Hindlimb muscle (tissue), 1 donor: ENCODE measurements at places on chromosomes 5 and 9. TPM values are rescaled to one million over a fixed set of nuclear protein-coding genes. Genes with fewer than 3 reads are reported as not detected.

GRCh38 chr5:77850536-77851175 lies 74.5 kb upstream of the TBCA start:
- DNase-seq: no peak

OCLN gene
- 1.6 TPM for polyA plus RNA-seq

LCN1 gene
- not detected for polyA plus RNA-seq

DNA sequence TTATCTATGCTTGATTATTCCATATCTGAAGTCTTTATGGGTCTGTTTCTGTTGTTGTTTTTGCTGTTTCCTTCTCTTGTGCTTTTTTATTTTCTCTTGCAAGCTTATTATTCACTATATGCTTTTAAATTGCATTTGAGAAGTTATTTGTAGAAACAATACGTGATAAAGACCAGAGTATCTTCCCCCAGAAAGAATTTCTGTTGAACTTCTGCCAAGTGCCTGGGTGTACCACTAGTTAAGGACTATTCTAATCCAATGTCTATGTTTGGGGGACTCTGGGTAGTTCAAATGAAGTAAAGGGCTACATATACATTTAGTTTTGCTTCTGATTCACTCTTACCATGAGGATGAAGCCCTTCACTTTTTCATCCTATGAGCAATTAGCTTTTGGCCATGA lies 54.3 kb downstream of the SLF1 start:
- no peak for DNase-seq

GRCh38 chr5:9861666-9862256 lies 231.6 kb upstream of the TAS2R1 start:
- no peak for DNase-seq

DNA sequence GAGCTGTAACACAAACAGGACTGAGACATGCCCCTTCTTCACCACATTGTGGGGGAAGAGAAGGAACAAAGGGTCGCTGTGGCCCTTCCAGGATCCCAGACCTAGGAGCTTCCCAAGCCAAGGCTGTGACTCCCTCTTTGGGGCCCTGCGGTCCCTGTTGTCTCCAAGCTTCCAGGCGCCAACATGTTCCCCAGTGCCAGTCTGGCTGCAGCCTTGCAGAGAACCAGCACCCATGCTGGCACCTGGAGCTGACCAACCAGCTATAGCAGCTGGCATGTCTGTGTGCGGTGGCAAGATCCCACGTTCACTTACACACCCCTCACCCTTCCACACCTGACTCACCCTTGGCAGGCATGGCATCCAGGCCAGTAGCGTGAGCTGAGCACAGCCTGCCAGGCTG lies 20.7 kb upstream of the FANCC start:
- no peak for DNase-seq

- no peak for DNase-seq
Observed at GRCh38 chr5:96638561-96638960, 23.6 kb upstream of the CAST start.

- DNase-seq: no peak
Observed at GRCh38 chr9:68507130-68507805, 33.4 kb downstream of the TMEM252 start.

LEAP2 gene
- 2.6 TPM for polyA plus RNA-seq

DNA sequence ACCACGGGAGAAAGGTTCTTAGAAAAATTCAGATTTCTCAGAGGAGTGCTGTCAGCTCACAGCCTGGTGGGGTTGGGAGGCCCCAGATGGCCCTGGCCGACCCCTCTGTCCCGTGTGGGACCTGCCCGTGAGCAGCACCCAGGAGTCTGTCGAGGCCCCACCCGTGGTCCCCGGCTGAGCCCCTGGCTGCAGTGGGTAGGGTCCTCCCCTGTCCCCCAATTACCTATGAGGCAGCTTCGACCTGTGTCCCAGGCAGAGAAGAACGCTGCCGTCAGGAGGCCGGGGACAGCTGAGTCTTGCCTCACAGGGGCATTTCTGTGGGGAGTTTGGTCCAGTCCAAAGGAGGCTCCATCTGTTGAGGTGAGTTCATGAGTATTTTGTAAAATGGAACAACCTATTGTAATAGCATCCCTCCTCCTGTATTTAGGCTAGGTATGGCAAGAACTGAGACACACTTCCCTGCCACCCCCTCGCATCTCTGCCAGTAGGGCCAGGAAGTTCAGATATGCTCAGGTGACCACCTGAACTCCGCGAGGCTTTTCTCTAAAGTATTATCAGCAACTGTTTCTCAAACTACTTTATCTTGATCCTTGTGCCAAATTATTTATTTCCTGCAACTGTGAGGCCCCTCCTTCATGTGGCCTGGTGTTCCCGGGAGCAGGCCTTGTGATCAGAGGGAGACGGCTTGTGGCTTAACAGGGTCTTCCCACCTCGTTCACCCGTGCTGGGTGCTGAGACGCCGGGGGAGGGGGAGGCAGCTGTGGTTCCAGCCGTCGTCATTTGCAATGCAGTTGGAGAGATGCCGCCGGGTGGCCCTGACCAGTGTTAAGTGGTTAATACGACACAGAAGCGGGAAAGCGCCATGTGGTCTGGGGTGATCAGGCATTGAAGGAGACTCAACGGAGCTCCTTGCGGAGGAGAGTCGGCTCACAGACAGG lies 1.7 kb downstream of the AHRR start:
- DNase-seq: no peak

MYOT gene
- 268 TPM for polyA plus RNA-seq

DNA sequence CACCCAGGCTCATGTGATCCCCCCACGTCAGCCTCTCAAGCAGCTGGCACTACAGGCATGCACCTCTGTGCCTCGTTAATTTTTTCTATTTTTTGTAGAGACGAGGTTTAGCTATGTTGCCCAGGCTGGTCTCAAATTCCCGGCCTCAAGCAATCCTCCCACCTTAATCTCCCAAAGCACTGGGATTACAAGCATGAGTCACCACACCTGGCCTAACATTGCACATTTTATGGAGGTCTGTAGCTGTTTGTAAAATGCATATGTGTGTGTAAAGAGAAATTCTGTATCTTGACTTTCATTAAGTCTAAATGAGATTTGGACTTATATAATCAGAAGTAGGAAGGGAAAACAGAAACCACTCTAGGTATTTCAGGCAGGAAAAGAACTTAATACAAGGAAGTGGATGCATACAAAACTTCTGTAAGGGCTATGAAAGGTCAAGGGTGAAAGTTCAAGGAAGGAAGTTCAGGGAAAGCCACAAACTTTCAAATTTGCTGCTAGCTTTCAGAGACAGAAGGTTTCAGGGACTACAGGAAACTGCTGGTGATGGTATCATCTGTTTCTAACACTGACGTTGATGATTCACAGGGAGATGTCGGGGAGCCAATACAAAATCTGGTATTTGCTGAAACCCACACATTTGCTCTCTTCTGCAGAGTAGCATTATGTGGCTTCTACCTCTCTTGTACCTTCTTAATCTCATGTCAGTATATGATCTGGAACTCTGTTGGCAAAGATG lies 209.4 kb downstream of the PIK3R1 start:
- DNase-seq: no peak

PCDHAC2 gene
- 2.0 TPM for polyA plus RNA-seq

RASGRF2 gene
- polyA plus RNA-seq: 1.1 TPM

DNA sequence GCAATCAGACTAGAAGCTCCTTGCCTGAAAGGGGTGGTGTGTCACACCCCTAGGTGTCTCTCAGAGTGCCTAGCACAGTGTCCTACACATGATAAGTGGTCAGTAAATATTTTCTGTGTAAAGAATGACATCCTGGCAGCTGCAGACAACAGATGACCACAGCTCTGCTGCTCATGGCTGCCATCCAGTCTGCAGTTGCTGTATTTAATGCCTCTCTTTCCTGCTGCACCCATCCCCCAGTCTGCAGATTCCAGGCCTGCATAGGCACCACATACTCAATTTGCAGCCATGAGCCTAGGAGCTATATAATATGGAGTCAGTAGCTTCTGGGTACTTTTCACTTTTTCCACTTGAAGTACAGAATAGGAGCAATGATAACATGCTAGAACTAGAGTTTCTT lies 94.9 kb upstream of the NR4A3 start:
- DNase-seq: no peak

CTSV gene
- polyA plus RNA-seq: 0.39 TPM

CCNI2 gene
- polyA plus RNA-seq: 0.57 TPM

- no peak for DNase-seq
Observed at GRCh38 chr5:6714226-6715041, 1.2 kb downstream of the TENT4A start.

DNA sequence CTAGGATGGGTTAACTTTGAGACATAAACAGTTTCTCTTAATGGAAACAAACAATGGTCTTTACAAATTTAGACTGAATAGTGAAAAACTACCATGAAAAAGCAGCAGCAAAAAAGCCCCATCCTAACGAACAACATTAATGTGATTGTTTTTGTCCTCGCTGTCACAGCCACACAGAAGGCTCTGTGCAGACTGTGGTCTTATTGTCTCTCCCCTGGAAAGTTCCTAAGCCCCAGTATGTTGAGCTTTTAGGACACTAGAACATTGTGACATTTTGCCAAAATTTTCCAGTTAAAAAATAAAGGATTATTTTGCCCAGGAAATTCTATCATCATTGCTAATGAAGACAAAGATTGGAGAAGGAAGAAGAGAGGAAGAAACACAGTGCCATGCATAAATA lies 12.6 kb upstream of the SOWAHA start:
- DNase-seq: no peak

FRRS1L gene
- 0.76 TPM for polyA plus RNA-seq

NR6A1 gene
- 0.68 TPM for polyA plus RNA-seq

- no peak for DNase-seq
Observed at GRCh38 chr9:93860694-93861658, 94.2 kb downstream of the BARX1 start.

DNA sequence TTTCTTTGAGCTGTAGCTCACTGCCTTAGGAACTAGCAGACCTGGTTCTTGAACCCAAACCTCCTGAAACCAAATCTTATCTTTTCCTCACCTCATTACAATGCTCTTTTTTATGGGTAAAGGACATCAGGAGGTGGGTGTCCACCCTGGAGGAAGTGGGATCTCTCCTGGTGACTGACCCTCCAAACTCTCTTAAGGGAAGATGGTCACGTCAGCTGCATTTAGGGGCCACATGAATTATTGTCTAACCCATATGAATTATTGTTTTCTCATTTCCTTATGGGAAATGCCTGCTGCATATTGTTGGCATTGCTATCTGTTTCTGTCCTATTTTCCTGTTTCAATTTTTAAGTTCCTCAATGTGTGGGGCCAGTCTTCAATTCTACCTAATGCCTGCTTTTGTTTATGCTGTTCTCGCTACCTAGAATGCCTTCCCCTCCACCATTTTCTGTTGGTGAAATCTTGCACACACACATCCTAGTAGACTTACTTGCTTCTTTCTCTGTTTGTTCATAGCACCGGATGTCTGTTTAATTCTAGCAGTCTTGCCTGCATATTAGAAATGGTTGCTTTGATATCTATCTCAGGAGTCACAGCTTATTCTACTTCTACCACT lies 22.0 kb upstream of the SPINK1 start:
- no peak for DNase-seq

GRCh38 chr9:38017149-38017884 lies 51.7 kb downstream of the SHB start:
- DNase-seq: no peak

GRCh38 chr9:70093944-70094343 lies 50.3 kb downstream of the MAMDC2 start:
- DNase-seq: no peak
